ENCODE measurements at places on chromosomes 4 and X.

- no peak for DNase-seq
These were observed 400.0 kb upstream of the LCORL start for GRCh38 chr4:18421519-18421918.

GRCh38 chr4:32429151-32429550, 1709.0 kb downstream of the PCDH7 start:
- DNase-seq = no peak

DNA sequence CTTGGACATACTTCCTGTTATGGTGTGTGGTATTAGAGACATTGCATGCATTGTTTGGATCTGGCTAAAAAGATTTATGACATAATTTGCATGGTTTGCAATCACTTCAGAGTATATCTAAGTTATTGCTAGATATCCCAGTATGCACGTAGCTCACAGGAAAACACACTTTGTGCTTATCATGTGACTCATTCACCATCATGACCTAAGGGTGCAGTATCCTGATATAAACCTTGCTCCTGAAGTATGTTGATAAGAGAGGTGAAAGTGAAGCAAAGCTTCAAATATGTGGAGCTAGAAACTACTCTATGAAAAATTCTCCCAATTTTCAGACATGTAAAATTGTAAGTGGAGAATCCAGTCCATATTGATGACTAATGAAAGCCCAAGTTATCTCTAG, 46.9 kb upstream of the GRXCR1 start:
- DNase-seq = no peak

- DNase-seq = no peak
These were observed 150.6 kb downstream of the RASL11B start for GRCh38 chr4:53012738-53013137.

DNA sequence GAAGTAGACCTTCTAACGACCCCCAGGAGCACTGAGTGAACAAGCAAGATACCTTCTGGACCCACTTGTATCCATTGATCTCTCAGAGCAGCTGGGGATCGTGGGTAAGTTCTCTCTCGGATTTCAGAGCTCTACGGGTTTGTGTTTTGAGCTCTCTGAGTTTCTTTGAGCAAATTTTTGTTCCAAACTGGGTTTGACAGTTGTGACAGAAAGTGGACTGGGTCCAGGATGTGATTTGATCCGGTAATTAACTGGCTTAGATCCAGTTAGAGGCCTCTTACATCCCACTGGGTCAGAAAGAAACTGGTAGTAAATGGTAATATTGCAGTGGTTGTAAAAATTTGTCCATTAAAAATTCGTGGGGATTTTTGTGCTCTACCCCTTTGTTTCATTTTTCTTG, 459.2 kb downstream of the INPP4B start:
- no peak for DNase-seq

GRCh38 chrX:109889289-109890006, 113.5 kb upstream of the TMEM164 start:
- DNase-seq = no peak

- no peak for DNase-seq
These were observed 55.9 kb downstream of the TMEM156 start for GRCh38 chr4:38976308-38976707.

DNA sequence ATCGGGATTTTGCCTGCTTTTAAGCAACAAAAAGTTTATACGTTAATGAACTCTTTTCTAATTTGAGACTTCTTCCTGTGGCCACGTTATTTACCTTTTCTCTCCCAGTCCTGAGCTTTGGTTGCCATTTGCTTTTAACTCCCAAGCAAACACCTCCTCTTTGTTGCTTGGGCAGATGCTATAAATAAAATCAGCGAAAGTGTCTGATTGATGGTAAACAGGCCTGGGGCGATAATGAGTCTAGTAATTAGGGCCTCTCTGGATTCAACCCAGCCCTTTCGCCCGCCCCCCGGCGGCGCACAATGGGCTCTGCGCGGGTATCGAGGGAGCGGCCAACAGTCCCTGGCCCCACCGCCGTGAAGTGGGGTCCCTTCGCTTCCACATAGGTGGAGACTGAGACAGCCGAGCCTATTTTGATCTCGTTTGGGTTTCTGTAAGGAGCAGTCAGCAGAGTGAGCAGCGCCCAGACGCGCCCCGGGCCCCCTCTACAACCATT, 790 bp downstream of the CLGN start:
- DNase-seq = peak; percentile 0

GRCh38 chr4:76879731-76880364, 18.1 kb downstream of the SOWAHB start:
- no peak for DNase-seq

- DNase-seq = no peak
These were observed 21.4 kb upstream of the NOX1 start for GRCh38 chrX:100895365-100896075.

DNA sequence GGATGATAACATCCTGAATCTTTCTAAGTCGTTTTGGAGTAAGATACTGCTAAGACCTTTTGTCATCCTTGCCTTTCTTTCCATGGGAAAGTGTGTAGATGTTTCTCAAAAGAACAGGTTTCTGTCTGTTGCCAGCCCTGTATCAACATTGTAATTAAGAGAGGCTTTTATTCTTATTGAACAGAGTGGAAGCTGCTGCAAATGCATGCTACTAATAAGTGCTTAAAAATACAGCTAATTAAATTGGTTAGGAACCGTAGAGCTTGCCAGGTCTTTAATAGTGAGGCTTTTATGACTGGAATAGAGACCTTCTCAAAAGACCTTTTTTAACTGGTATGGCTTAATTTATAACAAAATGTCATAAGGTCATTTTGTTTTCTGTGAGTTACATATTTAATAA, 34.4 kb downstream of the INTU start:
- DNase-seq = no peak

DNA sequence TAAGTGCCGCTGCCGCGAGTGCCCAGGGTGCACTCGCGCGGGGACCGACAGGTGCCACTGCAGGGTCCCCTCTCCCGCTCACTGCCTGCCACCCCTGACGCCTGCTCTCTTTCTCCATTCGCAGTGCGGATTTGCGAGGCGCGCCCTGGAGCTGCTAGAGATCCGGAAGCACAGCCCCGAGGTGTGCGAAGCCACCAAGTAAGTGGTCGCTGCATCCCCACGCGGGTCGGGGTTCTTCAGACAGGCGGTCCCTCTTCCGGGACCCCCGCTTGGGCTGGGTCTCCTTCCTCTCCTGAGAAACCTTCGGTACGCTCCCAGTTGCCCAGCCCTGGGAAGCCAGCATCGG, 547 bp downstream of the GUCY1A1 start:
- no peak for DNase-seq

DNA sequence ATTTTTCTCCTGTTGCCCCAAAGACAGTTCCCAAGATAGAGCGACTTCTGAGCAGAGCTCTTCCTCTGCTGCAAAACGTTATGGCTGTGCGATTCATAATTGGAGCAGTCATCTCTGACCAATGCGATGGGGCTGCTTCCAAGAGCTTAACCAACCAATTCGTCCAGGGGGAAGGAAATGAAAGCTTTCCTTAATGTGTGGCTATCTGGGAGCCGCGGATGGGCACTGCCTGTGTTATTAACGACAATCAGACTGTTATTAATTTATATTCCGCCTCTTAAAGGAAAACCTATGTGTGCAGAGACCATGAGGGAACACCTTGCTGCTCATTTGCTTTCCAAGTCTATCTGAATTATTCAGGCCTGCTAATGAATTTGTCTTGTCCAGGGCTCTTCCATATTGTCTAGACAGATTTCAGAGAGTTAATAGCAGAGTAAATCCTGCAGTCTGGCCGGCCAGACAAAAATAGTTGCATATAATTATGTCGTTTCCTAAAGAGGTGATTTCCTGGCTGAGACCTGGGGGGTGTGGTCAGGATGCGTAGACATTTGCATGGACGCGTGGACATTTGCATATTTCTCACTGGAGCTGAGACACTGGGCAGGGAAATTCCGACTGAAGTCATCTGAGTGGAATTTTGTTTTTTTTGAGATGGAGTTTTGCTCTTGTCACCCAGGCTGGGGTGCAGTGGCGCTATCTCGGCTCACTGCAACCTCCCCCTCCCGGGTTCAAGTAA, 135.4 kb downstream of the HMX1 start:
- no peak for DNase-seq

GRCh38 chrX:115895678-115896329, 274.7 kb upstream of the AGTR2 start:
- no peak for DNase-seq

DNA sequence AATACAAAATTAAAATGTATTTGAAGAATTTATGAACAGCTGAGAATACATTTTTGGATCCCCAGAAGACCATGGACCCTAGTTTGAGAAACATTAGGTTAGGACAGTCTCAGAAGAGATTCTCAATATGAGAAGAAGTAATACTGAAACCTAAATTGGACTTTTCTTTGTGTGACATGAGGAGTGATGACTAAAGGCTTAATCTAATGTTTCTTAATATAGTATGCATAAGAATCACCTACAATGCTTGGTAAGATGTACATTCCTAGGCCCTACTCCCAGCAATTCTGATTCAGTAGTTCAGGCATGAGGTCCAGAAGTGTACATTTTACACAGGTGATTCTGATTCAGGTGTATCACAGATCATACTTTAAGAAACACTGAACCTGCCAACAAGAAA, 31.6 kb upstream of the HUWE1 start:
- no peak for DNase-seq

DNA sequence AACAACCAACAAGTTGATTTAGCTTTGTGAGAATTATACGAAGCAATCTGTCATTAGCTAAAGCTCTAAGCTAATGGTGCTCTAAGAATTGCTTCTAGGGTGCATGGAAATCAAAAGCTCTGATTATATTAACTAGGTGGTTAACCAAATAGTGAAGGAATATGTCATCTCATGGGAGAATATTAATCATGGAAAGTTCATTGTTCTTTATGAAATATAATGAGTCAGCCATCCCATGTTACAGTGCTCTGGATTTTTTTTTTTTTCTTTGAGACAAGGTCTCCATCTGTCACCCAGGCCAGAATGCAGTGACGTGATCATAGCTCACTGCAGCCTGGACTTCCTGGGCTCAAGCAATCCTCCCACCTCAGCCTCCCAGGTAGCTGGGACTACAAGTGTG, 10.5 kb downstream of the DCAF8L2 start:
- DNase-seq = no peak

DNA sequence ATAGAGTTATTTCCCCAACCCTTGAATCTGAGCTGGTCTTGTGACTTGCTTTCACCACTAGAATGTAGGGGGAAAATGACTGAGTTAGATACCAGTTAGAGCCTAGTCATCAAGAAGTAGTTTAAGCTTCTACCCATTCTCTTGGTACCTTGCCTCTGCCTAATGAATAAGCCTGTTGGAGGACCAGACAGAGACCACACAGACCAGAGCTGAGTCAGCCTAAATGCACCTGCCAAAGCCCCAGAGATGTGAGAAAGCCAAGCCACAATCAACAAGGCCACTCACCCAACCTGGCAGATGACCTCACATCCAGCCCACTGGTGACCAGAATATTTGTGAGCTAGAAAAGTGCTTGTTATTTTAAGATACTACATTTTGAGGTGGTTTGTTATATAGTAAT, 85.2 kb upstream of the DCLK2 start:
- no peak for DNase-seq

DNA sequence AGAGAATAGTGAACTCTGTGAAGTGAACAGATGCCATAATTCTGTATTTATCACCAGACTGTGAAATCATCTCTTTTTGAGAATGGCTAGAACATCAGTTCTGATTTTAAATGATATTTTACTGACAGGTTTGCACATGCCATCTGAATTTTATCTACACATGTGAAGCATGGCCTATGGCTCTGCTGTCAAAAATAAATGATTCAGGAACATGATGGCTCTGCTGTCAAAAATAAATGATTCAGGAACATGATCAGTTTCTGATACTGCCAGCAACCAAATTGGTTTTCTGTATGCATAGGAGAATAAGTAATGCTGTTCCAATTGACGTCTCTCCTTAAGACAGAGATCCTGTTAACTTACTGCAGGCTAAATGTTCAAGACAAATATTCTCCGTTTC, 70.6 kb upstream of the TLL1 start:
- DNase-seq = no peak

DNA sequence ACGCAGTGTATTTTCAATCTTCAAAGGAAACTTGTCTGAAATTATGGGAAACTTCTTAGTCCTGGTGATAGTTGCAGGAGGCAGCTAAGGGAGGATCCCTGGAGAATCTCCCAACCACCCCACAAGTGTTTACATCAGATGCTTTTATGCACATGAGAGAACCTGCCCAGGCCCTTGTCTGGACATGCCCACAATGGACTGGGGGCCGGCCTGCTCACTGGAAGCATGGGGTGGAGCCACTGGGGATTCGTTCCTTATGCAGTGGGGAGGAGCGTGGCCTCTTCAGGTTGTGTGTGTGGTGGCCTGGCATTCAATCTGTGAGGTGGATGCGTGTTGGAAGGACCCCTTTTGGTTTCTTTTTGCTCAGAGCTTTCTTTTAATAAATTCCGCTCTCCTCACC, 398.7 kb upstream of the PPP1R2C start:
- DNase-seq = no peak

DNA sequence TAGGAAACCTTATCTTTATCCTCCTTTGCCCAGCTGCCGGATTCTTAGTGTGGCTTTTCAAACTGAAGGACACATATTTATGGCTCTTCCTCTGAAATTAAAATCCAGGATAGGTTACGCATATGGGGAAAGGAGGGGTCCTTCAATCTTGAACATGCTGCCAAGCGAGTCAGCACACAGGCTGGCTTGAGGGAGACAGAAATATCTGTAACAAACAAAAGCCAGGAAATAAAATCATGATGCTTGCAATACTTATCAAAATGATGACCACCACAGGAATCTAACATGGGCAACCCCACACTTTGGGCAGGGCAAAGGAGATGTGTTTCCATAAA, 196.4 kb upstream of the LDB2 start:
- no peak for DNase-seq

DNA sequence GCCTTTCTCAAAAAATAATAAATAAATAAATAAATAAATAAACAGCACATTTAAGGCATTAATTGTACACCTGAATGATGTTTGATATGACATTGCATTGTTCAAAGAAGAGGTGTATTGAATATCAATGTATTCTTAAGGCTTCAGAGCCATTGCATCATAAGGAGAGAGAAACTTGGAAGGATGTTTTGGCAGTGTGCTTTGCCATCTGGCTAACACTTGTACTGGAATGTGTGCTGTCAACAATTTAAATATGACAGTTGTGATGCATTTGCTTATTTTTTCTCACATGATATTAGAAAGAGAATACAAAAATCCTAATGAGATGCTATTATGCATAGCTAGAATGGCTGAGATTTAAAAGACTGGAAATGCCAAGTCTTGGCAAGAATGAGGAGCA, 67.8 kb downstream of the FAM133A start:
- DNase-seq = no peak

- no peak for DNase-seq
These were observed 154.3 kb upstream of the DCAF8L1 start for GRCh38 chrX:28135378-28136047.

DNA sequence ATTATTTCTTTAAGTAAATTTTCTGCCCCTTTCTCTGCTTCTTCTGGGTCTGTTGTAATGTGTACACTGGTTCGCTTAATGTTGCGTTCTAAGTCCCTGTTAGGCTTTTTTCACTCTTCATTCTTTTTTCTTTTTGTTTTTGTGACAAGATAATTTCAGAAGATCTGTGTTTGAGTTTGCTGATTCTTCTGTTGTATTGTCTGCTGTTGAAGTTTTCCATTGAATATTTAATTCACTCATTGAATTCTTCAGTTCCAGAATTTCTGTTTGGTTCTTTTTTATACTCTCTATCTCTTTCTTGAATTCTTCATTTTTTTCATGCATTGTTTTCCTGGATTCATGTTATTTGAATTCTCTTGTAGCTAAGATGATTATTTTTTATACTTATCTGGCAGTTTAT, 66.3 kb upstream of the NUDT6 start:
- DNase-seq = no peak

Measured in activated CD4-positive, alpha-beta T cell treated with anti-CD3 and anti-CD28 coated beads for 24 hours (primary cell).